ENCODE measurements at places on chromosomes 11 and 22. TPM values are rescaled to one million over a fixed set of nuclear protein-coding genes. Genes with fewer than 3 reads are reported as not detected.
A peak's percentile ranks its signal among the peaks of the same experiment; 100 is the strongest.

Gene HIC2
- total RNA-seq, result 6.2 TPM

Gene ARHGAP8
- 1.5 TPM for total RNA-seq

DNA sequence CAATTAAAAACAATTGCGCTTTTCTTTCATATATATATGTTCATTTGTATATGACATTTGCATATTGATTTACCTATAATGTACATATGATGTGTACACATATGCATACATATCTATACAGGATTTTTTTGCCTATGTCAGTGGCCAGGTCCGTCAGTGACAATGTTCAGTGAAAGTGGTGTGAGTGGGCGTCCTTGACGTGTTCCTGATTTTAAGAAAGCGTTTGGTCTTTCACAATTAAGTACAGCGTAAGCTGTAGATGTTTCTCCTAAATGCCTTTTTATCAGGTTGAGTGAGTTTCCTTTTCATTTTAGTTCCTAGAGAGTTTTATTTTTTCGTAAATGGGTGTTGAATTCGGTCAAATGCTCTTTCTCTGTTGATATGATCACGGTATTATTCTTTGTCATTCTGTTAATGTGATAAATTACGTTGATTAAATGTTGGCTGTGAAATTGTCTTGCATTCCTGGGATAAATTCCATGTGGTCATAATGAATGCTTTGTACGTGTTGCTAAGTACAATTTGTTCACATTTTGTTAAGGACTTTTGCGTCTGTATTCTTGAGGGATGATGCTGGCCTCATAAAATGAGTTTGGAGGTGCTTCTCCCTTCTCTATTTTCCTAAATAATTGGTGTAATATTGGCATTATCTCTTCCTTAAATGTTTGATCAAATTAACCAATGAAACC lies 10.6 kb upstream of the GNB1L start:
- no peak overlapping the region for H3K4me3 ChIP-seq
- H3K36me3 ChIP-seq, result no peaks in the 10 kb centered on the region
- H3K4me1 ChIP-seq, result peaks cover 18% of the 10 kb centered on the region
- no peak for DNase-seq
- no peak overlapping the region for H3K27ac ChIP-seq

DNA sequence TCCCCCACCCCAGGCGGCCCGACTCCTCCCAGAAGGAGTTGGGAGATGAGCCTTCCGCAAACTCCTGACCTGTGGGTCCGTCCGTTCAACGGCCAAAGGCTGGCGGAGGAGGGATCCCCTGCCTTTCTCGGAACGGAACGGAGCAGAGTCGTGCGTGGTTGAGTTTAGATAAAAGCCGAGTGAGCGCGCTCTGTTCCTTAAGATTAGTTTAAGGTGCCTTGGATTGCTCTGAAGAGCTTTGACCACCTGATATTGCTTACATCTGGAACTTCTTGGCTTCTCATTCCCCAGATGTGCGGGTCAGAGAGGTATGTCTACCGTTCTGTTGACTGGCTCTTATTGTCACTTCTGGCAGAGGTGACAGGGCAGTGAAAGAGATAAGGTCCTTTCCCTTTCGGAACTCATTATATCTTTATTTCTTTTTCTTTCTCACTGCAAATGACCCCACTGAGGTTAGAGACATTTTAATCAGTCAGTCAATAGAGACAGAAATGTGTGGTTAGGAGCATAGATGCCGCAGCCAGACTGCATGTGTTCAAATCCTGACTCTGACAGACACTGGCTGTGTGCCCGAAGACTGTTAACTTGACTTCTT lies at the start of gene TRIM6:
TRIM6 (plus strand) TSS at position 31 of the 595 bp plus-strand sequence; CDS start at position 292, 261 bp downstream.
- peak; percentile 79 for DNase-seq

Gene FAM111B
- total RNA-seq, result 0.48 TPM

DNA sequence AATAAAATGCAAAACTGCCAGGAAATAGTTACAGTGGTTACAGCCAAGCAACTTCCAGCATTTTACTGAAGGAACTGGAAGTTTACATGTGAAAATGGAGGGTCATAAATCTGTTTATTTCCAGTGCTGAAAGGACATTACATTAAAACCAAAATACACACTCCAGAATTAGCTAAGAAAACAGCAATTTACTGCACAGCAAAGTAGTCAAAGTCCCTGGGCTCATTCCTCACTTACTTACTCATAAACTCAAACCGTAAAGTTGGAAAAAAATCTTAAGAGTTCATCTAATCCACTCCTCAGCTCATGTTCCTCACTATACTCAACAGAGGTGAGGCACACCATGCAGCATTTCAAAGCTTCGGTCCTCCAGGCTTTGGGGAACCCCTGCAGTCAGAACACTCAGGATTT lies 17.4 kb downstream of the CTSC start:
- H3K4me1 ChIP-seq, result peaks cover 33% of the 10 kb centered on the region
- H3K27ac ChIP-seq, result no peak overlapping the region
- H3K27me3 ChIP-seq, result no peaks in the 10 kb centered on the region
- H3K36me3 ChIP-seq, result no peaks in the 10 kb centered on the region

DNA sequence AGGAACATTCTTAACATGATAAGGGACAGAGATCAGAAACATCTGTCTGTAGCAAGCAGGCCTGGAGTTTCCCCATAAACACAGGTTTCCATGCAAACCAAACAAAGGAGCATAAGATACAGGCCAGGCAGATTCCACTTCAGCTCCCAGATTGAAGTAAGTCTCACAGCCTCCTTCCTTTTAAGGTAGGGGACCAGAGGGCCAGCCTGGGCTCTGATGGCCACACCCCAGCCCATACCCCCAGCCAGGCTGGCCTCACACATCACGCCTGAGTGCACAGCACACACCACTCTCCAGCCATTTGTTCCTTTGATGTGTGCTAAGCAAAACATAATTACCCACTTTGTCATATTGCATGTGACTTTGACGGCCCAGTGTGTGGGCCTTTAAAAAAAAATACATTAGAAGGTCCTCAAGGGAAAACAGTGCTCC lies 518.7 kb downstream of the NTM start:
- H3K27ac ChIP-seq, result no peak overlapping the region
- H3K36me3 ChIP-seq, result no peaks in the 10 kb centered on the region
- peaks cover 7% of the 10 kb centered on the region for H3K27me3 ChIP-seq
- DNase-seq, result no peak
- H3K4me3 ChIP-seq, result no peak overlapping the region

DNA sequence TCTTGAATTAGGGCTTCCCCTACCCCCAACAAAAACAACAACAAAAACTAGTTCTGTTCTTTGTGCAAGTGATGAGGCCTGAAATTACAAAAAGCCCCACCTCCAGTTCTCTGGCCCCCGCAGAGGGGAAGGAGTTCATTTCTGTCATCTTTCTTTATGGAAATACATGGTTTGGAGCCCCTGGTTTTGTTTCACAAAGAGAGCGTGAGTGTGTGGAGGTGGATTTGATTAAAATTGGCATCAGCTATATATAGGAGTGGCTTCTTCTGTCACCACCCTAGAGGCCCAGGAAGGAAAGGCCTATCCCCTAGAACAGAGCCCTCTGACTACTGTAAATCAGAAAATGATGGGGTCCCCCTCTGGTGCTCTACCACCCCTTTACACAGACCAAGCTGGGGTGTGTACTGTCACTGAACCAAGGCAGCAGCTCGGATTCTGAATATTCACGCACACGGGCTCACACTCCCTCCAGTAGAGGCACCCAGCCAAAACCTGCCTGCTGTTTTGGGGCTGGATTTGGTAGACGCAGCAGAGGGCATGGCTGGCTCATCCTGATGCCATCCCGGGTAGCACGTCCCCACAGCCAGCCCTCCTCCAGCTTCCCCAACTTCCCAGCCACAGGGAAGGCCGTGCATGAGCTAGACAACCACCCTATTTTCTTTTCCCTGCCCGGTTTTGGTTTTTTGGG lies 19.4 kb downstream of the RCOR2 start:
- no peaks in the 10 kb centered on the region for H3K27me3 ChIP-seq
- peaks cover 74% of the 10 kb centered on the region for H3K36me3 ChIP-seq
- no peak for DNase-seq
- peaks cover 23% of the 10 kb centered on the region for H3K4me1 ChIP-seq

DNA sequence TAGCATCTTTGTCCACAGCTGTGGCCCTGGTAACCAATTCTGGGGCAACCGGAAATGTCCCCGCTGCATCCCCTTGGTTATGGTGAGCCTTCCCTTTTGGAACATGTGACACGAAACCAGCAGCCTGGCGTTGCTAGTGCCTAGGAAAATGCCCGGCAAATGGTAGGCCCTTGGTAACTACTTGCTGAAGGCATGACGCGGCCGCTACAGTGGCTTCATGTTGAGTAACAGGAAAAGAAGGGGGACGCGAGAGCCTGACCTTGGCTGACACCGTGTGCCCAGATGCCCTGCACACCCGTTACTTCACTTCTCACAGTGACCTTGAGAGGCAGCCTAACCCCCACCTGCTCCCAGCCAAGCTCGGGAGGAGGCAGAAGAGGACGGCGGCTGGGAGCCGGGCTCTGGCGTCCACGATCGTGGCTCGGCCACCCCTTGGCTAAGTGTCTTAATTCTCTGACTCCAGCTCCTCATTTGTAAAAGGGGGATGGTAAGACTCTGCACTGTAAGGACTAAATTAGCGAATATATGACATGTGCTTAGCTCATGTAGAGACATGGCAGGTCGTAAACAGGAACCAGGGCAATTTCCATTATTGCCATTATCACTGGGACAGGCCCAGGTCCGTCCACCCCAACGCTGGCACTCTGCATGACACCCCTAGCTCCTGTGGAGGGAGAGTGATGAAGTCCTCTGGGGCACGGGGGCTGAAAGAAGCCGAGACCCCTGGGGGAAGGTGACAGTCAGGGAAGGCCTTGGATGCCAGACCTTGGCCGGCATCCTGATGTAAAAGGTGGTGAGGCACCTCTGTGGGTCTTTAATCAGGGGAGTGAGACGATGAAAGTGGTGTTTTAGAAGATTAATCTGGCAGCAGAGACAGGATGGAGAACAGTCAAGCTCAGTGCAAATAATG lies 18.9 kb downstream of the IFT27 start:
- peaks cover 7% of the 10 kb centered on the region for H3K4me1 ChIP-seq
- peaks cover 27% of the 10 kb centered on the region for H3K27me3 ChIP-seq
- peak; percentile 50 for DNase-seq
- no peak overlapping the region for H3K4me3 ChIP-seq
- no peak overlapping the region for H3K27ac ChIP-seq

DNA sequence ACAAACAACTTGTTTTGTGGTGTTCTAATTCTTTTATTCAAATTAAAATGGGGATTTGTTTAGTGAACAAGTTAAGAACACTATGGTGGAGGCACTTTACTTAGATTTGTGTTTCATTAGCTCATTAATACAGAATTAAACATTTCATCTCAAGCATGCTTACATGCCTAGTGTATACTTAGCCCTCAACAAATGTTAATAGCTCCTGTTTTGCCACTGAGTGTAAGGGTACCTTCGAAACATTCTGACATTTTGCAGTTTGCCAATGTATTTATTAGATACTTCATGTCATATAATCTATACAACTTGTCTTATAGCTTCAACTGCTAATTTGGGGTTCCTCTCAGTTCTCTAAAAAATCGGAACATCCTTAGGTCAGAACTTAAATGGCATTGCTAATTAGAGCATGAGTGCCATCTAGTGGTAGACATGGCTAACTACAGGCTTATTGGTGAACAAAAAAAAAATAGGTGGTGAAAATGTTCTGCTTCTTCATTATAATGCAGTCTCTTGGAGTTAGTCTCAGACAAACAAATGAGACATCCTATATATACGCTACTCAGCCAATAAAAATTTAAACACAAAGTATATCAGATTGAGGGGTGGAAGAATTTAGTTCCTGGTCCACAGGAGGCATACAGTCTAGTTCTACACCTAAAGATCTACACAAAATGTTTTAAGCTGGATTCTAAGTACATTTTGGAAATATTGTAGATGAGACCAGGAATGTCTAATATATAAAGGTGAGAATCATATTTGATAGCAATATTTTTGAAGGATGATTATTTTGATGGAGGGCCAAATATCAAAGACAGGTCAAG lies 4.9 kb upstream of the CNTN5 start:
- no peak overlapping the region for H3K4me3 ChIP-seq
- no peak overlapping the region for H3K27ac ChIP-seq
- peaks cover 11% of the 10 kb centered on the region for H3K4me1 ChIP-seq

Gene MOGAT2
- total RNA-seq, result 5.2 TPM
